ENCODE measurements at places on chromosomes 4 and X.

- peak; percentile 27 for DNase-seq
Observed at GRCh38 chr4:154018659-154019058, 229.8 kb upstream of the SFRP2 start.

DNA sequence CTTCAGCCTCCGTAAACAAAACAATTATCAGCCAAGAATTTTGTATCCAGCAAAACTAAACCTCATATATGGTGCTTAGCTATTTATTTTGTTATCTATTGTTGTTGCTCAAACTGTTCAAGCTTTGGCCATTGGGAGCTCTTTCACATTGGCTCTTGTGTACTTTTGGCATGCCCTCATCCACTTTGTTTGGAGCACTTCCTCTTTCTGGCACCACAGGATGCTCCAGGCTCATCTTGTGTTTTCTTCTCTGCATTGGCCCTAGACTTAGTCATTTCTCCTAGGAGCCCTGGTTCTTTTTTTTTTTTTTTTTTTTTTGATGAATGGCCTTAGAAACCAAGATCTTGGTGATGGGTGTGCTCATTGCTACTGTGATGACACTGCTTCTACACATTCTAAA lies 74.5 kb downstream of the DIPK2B start:
- no peak for DNase-seq

DNA sequence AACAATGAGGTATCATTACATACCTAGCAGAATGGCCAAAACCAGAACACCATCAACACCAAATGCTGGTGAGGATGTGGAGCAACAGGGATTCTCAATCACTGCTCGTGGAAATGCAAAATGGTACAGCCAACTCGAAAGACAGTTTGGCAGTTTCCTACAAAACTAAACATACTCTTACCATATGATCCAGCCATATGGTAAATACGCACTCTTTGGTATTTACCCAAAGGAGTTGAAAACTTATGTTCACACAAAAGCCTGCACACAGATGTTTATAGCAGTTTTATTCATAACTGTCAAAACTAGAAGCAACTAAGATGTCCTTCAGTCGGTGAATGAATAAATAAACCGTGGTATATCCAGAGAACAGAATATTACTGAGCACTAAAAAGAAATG lies 7.8 kb downstream of the CASP3 start:
- no peak for DNase-seq

DNA sequence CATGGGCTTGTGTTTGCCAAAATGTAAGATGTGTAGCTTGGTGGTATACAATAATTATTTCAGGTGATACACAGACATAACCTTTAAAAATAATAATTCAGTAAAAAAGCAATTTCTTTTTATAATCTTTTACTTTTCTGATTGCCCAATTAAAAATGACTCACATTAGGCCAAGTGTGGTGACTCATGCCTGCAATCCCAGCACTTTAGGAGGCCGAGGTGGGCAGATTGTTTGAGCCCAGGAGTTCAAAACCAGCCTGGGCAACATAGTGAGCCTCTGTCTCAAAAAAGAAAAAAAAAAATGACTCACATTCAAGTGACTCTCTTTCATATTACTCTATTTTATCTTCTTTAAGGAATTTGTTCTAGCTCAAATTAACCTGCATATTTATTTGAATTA lies 449.4 kb upstream of the HTR2C start:
- no peak for DNase-seq

- DNase-seq, result no peak
Observed at GRCh38 chrX:46754586-46755061, 4.3 kb downstream of the SLC9A7 start.

- DNase-seq, result no peak
Observed at GRCh38 chr4:1300466-1301455, 11.1 kb downstream of the MAEA start.

- no peak for DNase-seq
Observed at GRCh38 chr4:100848841-100849240, 331.0 kb upstream of the EMCN start.

- DNase-seq, result peak; percentile 24
Observed at GRCh38 chr4:134470544-134470943, 269.0 kb upstream of the PABPC4L start.

DNA sequence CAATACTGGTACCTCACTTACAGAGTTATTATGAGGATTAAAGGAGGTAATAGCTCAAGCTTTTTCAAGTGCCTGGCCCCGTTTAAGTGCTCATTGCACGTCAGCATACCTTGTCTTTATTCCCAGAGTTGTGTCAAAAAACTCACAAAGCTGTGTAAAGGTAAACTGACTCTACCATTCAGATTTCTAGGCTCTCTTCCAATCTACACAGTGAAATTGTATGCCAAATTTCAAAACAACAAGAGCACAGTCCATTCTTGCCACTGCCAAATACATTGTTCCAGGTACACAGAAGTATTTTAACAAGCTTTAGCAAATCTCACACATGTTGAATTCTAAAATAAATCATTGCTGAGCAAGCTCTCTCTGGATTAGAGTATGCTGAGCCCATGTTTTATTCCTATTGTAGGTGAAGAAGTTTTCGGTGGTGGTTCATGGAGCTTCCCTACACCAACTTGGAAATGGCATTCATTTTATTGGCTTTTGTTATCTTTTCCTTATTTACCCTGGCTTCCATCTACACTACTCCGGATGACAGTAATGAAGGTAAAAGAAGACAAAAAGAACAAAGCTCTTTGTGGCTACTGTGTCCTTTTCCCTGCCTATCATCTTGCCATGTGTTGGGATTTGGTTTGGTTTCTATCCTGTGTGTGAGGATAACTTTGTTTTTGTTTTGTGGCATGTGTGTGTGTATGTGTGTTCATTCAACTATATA lies 16.2 kb downstream of the SMIM31 start:
- no peak for DNase-seq

- DNase-seq, result no peak
Observed at GRCh38 chrX:138928737-138929459, 217.4 kb upstream of the FGF13 start.

DNA sequence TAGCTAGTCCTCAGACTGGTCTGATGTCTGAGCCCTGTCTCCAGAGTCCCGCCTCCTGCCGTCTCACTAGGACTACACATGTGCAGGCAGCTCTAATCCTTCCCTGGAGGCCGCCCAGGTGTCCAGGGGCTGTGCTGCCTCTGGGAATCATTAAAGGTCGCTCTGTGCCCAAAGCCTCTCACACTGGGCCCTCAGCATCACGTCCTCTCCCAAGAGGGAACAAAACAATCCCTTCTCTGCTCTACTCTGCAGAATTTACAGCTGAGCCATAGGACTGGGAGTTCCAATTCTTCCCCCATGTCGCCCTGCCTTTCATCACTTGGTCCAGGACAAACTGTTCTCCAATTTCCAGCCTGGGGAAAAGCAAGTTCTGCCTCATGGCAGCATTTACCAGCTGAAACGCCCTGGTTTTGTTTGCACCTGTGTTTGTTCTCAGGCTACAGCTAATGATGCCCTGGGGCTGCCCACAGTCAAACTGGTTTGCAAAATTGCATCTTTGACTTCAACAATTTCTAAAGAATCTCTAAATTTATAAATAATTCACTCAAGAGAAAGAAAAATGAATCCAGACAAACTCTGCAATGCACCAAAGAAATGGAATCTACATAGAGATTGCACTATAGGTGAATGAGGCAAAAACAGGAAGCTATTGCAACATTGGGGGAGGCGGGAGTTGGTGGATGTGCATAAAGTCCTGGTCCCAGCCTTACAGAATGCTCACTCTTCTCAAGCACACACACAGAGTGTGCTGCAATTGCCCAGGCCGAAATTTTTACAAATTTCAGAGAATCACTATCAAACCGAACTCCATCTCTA lies 7.2 kb upstream of the MRFAP1 start:
- DNase-seq, result no peak

- no peak for DNase-seq
Observed at GRCh38 chr4:48815483-48815882, 15.4 kb upstream of the OCIAD1 start.

DNA sequence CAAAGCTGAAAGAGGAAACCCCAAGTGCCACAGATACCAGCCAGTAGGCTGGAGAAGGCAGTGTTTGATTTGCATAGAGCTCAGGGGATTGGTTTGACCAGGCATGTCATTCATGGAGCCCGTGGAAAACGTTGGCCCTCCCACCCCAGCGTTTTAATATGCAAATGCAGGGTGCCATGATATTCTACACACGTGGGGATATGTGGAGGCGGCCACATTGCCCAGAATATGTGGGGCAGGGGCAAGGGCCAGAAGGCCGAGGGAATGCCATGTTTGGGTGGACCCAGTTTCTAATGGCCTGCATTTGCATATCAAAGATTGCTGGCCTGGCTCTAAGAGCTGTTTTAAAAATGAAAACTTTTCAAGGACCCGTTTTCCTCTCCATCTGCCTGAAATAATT lies 71.1 kb downstream of the MAP9 start:
- no peak for DNase-seq

- no peak for DNase-seq
Observed at GRCh38 chr4:145035494-145036136, 62.4 kb downstream of the ANAPC10 start.

GRCh38 chr4:146520896-146521540 lies 722 bp downstream of the SLC10A7 start:
- peak; percentile 3 for DNase-seq

DNA sequence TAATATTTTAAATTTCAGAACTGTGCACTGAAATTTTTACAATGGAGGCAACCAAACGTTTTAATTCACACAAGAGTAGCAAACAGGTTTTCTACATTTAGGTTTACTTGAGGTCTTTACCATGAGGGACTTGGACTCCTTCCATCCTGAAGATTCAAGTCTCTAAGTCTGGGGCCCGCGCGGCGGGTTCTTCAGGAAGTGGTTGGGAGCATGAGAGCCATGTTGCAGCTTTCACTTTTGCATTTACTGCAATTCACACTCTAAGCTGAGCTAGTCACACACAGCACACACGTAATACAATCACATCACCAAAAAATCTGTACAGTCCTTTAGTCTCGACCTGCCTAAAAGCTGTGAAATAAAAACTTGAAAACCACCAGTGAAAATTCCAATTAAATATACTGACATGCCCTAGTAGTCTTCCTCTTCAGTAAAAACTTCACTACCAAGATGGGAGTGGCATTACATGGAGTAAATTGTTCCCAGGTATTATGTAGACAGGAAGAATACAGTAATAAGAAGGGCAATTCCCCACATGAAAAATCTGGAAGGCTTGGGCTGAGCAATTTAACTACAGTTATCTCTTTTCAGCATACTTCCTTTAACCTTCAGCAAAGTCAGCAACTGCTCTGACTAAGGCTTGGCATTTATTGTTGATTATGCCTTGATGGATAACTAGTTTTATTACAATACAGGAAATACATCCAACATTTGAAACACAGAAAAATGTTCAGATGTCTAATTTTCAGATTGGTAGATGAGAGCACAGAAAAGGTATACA lies 571.1 kb upstream of the DIPK2B start:
- DNase-seq, result peak; percentile 31

- no peak for DNase-seq
Observed at GRCh38 chrX:78555401-78555980, 103.6 kb downstream of the RTL3 start.

DNA sequence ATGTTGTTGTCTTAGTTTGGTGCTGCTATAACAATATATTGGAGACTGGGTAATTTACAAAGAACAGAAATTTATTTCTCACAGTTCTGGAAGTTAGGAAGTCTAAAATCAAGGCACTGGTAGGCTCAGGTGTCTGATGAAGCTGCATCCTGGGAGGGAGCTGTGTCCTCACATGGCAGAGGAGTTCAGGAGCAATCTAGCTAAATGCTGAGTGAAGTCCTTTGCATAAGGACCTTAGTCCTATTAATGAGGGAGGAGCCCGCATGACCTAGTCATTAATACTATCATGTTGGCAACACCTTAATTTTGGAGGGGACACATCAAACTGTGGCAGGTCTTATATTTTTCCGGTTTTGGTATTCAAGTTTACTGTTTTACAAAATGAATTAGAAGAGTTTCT lies 36.0 kb upstream of the NSUN7 start:
- DNase-seq, result no peak

DNA sequence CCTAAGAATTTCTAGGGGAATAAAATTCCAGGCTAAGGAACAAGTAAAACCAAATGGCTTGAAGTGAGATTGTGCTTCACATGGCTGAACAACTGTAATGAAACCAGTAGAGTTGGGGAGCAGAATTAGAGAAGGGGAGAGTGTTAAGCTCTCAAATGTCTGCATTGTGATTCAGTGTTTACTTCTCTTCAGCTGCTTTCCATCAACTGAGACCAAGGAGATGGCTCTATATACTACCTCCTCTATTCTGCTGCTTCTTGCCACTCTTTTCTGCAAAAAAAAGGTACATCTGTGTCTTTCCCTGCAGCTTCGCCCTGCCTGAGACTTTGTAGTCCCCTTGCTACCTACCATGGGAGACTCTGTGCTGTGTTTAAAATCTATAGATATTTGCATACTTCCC lies 73.5 kb downstream of the WDFY3 start:
- no peak for DNase-seq

DNA sequence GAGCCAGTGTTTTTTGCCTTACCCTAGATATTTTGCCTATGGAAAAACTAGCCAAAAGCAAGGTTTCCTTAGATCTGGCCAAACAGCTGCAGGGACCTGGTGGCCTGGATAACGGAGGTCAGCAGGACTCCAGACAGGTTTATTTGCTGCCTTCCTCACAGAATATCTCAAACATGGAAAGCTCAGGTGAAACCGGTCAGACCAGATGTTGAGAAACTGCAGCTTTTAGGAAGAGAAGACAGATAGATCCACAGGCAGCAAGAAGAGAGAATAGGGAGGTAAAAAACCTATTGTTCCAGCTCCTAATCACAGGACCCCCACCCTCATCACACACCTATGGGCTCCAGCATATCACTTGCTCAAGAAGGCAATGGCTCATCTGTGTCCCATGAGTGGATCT lies 16.2 kb downstream of the SLC16A2 start:
- no peak for DNase-seq

DNA sequence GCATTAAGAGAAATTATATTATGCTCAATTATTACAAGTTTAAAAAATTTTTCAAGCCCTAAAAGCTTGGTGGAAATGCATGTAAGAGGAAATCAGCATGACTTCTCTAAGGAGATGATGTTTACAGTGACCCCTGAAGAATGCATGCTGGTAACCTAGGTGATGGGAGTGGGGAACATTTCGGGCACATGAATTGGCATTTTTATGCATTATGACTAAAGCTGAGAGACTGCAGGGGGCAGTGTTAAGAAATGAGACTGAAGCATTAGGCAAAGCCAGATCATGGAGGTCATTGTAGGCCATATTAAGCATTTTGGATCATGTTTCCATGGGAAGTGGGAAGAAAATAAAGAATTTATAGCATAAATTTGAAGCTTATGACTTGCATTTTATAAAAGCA lies 421.3 kb downstream of the FAT4 start:
- DNase-seq, result no peak

Data from Calu3 (cell line).